Mesendoderm (in vitro differentiated cells): ENCODE measurements at places on chromosomes 1 and 21.

GRCh38 chr1:157356601-157357000 is 195.7 kb downstream of the FCRL5 start:
- no peak for DNase-seq

- DNase-seq, result peak; percentile 65
These were observed at the start of gene ZNF436 for GRCh38 chr1:23369335-23370013. Gene ZNF436 (minus strand): TSS chr1:23369836. CDS start chr1:23368005, 1,831 bp downstream.

DNA sequence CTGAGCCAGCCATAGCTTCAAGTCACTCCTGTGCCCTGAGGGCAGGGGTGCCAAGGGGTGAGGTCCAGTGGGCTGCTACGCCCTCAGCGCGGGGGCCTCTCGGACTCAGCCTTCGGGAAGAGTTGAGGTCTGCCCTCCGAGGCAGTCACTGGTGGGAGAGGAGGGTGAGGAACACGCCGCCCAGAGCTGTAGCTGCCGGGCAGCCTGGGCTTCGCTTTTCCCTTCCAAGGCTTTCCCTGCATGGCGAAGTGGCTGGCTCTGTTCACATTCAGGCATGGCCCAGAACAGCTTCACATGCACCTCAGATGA is 43.0 kb upstream of the C1orf174 start:
- no peak for DNase-seq

DNA sequence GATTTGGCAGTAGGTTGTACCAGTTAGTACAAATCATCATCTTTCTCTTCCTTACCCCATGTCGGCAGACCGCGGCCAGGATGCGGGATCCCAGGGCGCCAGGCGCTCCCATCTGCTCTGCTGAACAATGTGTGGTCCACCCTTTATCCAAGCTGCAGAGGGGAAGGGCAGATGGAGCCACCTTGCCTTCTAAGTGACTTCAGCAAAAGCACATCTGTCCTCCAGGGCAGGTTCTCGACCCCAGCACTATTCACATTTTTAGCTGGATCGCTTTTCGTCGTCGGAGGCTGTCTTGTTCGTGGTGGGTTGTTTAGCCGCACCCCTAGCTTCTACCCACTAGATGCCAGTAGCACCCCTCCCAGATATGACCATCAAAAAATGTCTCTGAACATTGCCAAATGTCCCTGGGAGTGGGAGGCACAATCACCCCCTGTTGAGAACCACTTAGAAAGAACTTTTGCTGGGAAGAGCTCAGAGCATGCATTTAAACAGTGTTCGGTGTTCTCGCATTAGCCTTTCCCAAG is 58.1 kb upstream of the SIM2 start:
- peak; percentile 67 for DNase-seq

DNA sequence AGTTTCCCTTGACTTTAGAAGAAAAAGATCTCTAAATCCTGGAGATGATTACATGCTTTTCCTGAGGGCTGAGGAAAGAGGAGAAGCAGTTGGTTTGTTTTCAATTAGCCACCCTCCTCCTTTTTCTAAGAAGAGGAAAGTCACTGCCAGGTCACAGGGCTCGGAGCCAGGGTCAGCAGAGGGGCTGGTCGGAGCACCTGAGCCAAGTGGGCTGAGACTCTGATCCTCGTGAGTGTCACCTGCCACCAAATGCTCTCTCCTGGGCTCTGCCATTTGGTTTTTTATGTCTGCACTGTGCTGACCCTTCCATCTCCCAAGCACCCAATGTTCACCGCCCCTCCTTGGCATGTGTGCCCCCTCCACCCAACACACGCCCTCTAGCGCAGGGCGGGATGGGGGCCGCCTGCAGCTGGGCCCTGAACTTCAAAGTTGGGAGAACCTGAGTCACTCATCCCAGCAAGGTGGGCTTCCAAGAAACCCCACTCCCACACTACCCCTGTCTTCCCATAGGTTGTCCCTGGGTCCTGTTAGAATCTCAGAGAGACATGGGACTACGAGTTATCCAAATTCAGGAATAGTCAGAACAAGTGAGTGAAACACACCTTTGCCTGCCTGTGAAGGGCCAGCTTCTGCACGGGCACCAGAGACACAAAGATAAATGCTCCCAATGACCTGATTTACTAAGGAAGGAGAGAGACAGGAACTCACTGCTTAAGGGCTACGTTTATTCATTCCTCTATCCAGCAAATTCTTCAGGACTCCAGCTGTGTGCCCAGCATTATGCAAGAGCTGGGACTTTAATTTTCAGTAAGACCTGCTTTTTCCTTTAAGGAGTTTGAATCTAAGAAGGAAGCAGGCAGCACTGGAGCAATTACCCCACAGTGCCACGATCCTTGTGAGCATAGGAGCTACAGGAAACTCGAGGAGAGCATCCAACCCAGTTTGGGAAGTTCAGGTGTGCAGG is 127.5 kb downstream of the RHOU start:
- no peak for DNase-seq

- peak; percentile 89 for DNase-seq
These were observed 614.3 kb downstream of the NCAM2 start for GRCh38 chr21:21612466-21612865.

- peak; percentile 5 for DNase-seq
These were observed 195.3 kb downstream of the C1orf94 start for GRCh38 chr1:34371829-34372532.

DNA sequence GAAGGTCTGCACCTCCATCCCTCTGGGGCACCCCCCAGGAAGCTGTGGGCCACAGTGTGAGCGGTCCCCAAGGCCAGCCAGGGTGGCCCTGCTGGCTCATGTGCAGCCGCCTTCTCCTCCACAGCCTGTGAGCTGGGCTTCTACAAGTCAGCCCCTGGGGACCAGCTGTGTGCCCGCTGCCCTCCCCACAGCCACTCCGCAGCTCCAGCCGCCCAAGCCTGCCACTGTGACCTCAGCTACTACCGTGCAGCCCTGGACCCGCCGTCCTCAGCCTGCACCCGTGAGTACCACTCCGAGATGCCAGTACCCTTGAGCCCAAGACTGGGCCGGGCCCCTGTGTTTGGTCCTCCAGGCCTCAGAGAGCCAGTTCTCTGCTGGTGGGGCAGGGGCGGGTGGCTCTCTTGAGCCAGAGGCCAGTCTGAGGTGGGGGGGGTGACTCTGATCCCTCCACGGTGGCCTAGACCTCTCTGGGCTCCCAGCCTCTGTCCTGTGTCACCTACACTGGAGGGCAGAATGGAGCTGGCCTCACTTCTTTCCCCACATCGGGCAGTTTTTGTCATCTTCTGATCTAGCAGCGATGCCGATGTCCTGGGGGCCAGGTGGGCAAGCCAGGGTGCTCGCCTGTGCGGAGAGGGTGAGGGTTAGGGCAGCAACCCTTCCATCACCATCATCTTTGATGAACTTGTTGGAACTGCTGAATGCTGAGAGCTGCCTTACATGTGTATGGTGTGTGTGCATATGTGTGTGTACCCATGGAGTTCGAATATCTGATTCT is 23.3 kb downstream of the EPHA8 start:
- no peak for DNase-seq

DNA sequence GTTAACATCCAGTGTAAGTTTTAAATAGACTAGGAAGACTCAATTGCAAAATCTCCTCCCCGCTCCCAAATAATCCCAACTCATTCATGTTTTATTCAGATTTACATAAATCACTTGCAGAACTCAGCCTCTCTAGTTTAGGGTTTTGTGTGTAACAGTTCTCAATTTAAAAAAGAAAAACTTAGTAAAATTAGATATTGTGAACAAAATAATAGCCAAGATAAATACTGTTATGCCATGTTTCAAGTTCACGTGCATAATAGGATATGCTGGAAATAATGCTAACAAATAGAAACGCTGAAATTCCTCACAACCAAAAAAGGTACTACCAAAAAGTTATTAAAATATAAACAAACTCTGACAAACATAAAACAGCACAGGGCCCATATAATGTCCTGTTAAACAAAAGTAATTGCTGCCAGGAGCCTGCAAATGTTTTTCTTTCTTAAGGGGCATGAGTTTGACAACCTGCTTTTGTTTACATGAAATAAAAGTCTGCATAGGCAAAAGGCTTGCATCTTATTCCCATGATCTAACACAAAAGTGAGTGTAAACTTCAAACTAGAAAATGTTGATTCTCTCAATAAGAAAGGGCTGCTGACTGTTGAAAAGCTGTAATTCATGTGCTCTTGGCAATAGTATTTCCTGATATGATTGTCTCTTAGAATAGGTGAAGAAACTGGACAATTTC is 2.9 kb downstream of the SERTAD4 start:
- no peak for DNase-seq

DNA sequence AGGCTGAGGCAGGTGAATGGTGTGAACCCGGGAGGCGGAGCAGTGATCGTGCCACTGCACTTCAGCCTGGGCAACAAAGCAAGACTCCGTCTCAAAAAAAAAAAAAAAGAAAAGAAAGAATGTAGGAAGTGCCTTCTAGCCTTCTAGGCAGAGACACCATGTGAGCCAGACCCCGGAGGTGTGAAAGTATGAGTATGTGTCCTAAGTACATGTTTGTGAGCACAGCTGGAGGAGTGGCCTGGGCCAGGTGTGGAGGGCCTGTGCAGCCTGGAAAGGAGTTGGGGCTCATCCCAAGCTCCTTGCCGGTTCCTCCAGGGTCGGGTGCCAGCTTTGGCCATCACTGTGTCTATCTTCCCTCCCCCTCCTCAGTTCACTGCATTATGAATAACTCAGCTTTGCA is 13.0 kb downstream of the SOX13 start:
- no peak for DNase-seq

- DNase-seq, result no peak
These were observed 21.8 kb downstream of the ACTA1 start for GRCh38 chr1:229412056-229412455.

GRCh38 chr1:227994632-227995300 is 12.0 kb upstream of the WNT3A start:
- no peak for DNase-seq

GRCh38 chr1:56897150-56898004 is 42.8 kb downstream of the C8A start:
- DNase-seq, result no peak

DNA sequence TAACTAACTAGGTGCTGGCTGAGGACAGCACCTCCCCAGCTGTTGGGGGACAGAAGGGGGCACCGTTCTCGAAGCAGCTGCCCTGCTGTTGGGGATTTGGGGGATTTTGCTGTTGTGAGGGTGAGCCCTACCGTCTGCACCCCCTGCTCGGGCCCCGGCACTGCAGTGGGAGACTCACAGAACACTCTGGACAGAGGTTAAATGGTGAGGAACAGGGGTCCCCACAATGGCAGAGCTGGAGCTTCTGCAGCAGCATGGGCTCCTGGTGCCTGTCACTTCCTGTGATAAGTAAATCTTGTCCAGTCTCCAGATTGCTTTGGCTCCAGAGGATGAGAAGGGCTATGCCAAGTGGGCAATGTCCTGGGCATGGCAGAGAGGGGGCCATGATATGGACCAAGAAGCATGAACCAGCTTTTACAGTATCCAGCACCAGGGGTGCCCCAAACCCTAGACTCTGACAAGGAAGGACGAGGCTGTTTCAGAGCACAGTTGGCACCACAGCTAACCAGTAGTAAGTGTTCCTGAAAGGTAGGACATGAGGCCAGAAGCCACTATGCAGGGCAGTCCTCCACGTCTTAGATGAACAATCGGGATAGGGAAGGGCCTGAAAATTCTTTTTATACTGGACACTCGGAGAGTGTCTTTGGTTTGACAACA is 365.1 kb upstream of the VAMP3 start:
- DNase-seq, result no peak

DNA sequence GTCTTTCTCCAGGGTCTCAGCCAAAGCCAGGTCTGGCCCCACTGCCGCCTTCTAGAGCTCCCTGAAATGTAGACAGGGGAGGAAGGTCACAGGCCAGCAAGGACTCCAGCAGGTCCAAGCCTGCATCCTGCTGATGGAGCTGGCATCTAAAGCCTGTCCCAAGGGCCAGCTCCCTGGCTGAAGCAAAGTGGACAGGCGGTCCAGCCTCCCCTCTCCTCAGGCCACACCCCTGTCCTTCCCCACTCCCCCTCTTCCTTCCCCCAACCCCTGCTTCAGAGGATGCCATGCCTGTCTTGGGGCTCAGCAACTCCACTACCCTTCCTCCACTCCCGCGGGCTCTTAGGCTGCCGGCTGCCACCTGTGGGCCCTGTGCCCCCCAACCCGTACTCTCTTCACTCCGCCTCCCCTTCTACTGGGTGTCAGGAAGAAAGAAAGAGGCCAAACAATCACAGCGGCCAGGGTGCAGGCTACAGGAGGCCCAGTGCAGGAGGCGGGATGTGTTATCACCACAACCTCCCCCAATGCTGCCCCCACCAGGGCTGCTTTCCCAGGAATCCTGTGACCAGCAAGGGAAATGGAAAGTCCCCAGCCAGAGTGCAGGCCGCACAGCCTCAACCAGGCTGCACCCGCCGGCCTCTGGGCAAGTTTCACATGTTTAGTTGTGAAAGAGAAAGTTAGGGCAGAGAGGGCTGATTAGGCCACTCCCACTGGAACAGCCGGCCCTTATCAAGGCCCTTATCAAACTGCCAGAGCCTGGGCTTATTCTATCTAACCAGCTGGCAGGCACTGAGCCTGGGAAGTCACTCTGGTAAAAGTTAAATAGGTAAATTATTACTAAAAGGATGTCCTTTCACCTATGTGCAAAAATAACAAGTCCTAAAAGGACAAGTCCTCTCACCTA is 34.1 kb downstream of the ACOT7 start:
- peak; percentile 81 for DNase-seq

DNA sequence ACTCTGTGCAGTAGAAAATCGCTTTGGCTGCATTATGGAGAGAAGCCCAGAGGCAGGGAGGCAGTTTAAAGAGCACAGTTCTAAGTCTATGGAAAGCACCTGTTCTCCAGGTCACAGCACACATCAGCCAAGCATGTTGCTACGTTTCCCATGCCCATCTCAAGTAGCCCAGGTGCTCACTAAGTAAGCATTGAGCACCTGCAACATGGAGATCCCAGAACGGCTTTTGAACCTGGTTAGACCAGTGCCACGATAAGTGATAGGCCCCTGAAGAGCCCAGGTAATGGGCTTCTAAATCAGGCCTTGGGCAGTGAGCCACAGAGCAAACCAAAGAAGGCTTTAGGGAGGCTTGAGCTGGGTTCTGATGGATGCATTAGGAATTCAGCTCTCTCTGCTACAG is 186.2 kb downstream of the C1orf94 start:
- DNase-seq, result no peak

DNA sequence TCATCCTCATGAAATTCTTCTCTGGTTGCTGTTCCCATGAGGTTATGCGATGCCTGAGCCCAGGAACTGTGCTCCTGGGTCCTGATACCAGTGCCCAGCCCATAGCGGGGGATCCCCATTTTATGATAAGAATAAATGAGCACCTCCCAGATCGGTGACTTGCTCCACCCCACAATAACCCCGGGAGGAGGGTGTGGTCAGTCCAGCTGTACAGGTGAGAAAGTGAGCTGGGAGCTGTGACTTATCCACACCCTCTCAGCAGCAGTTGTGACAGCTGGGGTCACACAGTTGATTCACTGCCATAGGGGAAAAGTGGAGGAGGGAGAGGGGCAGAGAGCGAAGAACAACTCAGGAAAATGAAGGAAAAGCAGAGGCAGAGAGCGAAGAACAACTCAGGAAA is 33.4 kb downstream of the OR2G3 start:
- no peak for DNase-seq
